GM12865 (cell line): ENCODE measurements at places on chromosomes 5 and 9.

- DNase-seq = no peak
These were observed 68.5 kb upstream of the MYO10 start for GRCh38 chr5:17004441-17005106.

DNA sequence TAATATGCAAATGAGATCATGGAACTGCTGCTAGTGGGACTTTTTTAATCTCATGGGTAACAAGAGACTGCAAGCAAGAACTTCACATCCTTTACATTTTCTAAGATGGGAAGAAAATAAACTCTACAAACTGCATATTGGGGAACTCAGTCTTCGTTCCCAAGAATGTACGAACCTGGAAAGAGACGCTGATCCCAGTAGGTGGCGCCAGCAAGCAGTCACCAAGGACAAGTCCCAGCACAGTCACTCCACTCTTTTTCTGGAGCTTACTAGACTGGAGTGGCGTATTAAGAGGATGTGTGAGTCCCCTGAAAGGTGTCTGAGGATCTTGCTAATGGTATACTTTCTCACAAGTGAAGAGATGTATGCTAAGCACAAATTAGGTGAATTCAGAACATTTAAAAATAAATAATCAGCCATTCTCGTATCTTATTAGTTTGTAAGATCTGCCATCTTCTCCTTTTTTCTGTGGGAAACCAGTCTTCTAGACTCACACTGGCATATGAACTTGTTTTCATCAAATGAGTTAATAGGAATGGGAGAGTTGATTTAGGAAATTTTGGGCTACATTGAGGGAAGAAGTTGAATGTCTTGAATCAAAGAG is 16.0 kb upstream of the PUM3 start:
- peak; percentile 64 for DNase-seq

- no peak for DNase-seq
These were observed 553.8 kb downstream of the PTPRD start for GRCh38 chr9:10059044-10059443.

GRCh38 chr5:119630752-119631440 is 1.5 kb downstream of the FAM170A start:
- no peak for DNase-seq

- DNase-seq = no peak
These were observed 37.6 kb downstream of the NKX2-5 start for GRCh38 chr5:173197375-173197891.

DNA sequence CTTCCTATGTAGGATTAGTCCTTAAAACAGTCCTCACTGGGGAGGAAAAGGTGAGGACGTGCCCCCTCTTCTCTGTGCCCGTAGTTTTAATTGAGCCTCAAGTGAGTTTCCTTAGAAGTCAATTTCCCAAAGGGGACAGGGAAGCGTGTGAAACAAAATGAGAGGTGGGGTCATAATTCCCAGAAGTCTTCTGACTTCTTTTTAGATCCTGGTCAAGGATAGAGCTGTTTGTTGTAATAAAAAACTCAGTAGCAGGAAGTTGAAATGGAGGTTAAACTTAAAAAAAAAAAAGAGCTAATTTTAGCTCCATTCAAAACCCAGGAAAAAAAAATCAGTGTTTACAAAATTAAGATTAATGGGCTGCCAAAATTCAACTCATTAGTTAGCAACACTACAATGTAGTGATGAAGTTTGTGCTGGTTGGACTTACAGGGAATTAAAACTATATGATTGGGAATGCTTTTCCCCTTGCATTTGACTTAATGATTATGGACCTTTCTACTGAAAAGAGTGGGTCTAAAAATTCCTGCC is 158.3 kb upstream of the MEF2C start:
- DNase-seq = no peak

DNA sequence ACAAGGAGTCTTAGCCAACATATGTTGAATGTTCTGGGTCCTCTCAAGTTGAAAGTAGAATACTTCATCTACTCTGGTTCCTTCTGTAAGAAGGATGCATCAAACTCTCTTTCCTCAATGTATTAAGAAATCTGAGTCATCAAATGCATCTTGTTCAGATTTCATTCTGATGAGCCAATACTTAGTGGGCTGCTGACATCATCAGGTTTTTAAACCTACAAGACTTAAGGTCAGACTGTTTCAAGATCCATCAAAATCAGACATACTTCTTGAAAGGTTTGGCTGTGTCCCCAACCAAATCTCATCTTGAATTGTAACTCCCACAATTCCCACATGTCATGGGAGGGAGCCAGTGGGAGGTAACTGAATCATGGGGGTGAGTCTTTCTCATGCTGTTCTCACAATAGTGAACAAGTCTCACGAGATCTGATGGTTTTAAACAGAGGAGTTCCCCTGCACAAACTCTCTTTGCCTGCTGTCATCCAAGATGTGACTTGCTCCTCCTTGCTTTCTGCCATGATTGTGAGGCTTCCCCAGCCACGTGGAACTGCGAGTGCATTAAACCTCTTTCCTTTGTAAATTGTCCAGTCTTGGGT is 168.8 kb downstream of the RAPGEF6 start:
- DNase-seq = no peak

DNA sequence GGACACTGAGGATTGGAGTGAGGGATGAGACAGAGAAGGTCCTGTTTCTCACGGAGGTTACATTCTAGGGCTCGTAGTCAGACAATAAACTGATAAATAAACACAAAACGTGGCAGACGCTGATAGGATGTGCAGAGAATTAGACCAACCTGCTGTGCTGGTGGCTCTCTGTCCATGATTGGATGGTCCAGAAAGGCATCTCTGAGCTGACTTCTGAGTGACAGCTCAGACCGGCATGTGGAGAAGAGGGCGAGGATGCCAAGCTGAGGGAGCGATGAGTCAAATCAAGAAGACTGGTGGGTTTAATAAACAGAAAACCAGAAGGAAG is 132.3 kb upstream of the TAF11L2 start:
- no peak for DNase-seq

DNA sequence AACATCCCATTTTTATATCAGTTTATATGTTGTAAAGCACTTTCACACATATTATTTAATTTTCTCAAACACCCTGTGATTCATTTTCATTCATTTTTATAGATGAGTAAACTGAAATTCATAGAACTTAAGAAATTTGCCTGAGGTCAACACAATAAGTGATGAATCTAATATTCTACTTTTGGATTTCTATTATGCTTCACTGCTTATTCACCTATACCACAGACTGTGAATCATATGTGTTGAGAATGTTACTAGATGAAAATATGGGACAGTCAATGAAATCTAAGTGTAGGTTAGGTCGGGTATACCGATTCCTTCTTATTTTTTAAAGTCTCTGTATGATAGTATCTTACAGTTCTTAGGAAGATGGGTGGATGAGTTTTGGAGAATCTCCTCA is 24.8 kb downstream of the CDC37L1 start:
- no peak for DNase-seq

- DNase-seq = no peak
These were observed 256.3 kb downstream of the ADAMTSL1 start for GRCh38 chr9:18730241-18730640.

DNA sequence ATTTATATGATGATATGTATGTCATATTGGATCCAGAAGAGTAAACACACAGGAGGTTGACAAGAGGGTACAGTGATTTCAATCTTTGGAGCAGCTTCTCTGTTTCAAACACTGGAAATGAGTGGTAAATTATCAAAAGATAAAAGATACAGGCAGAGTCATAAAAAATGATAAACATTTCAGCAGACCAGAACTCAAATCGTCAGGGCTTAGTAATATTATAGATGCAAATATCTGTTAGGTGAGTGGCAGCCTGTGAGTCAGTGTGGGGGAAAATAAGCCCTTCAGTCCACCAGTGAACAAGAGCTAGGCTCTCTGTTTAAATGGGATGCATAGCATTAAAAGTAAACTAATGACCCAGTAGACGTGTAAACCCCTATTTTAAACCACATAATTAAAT is 1378.1 kb downstream of the EFNA5 start:
- no peak for DNase-seq

- no peak for DNase-seq
These were observed 80.7 kb downstream of the GLDC start for GRCh38 chr9:6564868-6565267.

GRCh38 chr9:37262410-37262809 is 142.0 kb downstream of the ZCCHC7 start:
- peak; percentile 13 for DNase-seq

DNA sequence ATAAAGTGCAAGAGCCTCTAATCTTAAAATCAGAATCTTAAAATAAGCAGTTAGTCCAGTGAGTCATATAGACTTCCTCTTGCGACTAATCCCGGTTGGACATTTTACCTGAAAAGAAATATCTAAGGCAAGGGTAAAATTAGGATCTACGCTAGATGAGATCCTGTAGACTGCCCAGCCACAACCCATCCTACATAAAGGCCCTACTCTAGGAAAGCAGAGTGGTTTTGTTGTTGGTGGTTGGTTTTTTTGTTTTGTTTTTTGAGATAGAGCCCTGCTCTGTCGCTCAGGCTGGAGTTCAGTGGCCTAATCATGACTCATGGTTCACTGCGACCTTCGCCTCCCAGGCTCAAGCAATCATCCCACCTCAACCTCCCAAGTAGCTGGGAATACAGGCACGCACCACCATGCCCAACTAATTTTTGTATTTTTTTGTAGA is 6.9 kb downstream of the TSC1 start:
- DNase-seq = no peak

GRCh38 chr5:174581894-174582293 is 142.5 kb upstream of the MSX2 start:
- no peak for DNase-seq
